ENCODE measurements at places on chromosomes 7 and 10.

DNA sequence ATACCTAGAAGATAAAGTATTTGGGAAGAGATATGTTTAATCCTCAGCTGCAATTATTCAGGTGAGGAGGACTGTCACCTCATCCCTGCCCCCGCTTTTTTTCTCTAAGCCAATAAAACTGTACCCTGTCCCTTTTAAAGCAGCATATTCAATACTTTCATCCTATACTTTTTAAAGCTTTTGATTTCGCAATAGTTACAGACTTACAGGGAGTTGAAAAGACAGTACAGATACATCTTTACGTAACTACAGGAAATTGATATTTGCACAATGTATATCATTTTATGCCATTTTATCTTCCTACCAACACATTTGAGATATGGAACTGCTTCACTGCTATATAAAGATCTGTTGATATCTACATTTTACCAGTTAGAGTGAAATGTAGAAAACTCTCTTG is 47.6 kb downstream of the STK17A start:
- DNase-seq, result no peak

- no peak for DNase-seq
Observed at GRCh38 chr7:88339195-88339922, 32.7 kb upstream of the STEAP4 start.

DNA sequence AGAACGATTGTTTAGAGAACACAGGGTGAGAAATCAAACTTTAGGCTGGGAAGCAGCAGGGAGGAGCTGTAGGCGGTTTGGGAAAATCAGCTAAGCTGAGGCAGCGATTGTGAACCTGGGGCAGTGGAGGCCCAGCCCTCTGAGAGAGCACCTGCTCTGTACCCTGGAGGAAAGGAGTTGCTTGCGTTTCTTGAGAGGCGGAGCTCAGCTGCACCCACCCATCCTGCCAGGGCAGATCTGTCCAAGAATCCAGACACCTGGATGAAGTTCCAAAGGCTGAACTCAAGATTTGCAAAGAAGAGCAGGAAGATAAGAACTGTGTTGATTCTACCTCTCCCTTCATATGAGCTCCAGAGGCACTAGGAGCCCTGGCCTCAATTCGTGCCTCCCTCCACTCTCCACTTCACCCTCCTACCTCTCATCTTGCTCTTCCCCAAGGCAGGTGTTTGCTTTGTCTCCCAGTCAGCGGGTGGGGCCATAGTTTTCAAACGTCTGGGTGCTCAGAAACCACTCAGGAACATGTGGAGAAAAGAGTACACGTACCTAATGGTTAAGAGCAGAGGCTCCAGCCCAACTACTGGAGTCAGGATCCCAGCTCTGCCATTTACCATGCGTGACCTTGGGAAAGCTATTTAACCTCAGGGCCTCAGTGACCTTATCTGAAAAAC is 21.5 kb upstream of the TMEM213 start:
- no peak for DNase-seq

DNA sequence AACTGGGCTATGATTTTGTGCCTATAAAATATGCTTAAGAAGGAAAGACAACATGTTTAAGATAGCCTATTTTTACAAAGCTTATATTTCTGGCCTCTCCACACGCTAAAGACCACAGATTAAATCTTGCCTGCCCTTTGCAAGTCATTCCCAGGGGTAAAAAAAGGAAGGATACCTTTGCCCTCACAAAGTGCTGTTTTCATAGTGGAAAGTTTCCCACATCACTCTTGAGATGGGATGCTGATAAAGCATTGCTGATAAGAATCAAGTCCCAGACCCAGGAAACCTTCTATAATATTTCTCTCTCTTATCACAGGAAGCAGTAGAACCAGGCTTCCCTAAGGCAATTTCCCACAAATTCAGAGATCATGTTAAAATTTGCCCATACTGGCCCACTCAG is 56.5 kb downstream of the GSAP start:
- DNase-seq, result no peak

DNA sequence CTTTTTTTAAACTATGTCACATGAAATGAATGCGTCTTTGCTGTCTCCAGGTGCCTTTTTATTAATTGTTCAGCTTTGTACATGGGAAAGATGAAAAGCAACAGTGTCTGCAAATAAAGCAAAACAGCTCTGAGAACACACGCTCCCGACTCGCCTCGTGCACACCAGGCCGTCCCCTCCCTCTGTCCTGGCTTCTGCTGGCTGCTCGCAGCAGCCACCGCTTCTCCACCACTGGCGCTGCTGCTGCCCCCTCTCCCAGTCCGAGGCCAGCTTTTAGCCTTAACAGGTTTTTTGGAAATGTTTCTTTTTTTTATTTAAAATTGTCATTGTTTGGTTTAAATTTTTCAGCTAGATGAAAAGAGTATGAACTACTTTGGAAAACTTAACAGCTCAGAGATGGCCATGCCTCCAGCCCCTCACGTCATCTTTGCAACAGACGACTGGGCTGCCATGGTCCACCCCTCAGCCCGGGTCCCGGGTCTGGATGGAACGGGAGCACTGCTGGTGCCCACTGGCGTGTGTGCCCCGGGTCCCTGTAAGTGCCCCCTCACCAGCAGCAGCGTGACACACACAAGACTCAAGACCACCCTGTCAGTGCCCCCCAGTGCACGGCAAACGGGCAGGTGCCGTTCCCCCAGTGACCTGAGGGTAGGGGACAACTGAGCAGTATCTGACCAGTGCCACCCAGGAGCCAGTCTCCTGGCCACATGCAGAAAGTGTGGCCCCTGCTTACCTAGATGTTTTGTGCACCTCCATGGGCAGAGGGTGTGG is 415.6 kb upstream of the FOXK1 start:
- no peak for DNase-seq

DNA sequence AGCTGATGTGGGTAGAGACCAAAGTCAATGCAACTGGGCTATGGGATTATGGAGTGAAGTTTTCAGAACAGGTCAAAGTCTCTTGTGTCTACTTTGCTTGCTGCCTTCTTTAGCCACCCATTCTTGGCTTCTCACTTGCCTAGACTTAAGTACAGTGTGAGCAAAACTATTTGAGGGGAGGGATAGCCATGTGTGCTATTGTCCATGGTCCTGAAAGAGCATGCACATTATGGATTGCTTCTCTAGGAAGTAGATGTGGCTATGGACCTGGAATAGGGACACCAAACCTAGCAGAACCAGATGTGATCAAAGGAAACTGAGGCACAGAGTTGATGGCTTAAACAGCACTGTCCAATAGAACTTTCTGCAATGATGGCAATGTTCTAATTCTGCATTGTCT is 81.9 kb upstream of the ZNF800 start:
- no peak for DNase-seq

- no peak for DNase-seq
Observed at GRCh38 chr7:129886818-129887186, 66.0 kb downstream of the UBE2H start.

DNA sequence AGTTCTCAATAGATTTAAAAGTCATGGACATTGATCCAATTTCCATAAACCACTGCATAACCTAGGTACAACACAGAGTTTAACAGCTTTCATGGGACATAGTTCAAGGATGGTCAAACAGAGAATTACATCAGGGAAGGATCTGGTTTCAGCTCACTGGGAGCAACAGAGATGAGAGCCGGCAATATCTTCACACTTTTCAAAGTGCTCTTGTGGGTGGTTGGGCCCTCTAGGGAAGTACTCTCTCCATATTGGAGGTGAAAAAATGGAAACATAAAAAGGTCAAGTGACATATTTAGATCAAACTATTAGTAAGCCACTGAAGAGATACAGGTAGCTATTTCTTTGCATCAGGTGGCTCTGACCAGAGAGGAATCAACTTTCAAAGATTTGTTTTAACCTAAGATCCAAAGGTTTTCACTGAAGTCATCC is 61.8 kb upstream of the LRRN3 start:
- DNase-seq, result no peak

DNA sequence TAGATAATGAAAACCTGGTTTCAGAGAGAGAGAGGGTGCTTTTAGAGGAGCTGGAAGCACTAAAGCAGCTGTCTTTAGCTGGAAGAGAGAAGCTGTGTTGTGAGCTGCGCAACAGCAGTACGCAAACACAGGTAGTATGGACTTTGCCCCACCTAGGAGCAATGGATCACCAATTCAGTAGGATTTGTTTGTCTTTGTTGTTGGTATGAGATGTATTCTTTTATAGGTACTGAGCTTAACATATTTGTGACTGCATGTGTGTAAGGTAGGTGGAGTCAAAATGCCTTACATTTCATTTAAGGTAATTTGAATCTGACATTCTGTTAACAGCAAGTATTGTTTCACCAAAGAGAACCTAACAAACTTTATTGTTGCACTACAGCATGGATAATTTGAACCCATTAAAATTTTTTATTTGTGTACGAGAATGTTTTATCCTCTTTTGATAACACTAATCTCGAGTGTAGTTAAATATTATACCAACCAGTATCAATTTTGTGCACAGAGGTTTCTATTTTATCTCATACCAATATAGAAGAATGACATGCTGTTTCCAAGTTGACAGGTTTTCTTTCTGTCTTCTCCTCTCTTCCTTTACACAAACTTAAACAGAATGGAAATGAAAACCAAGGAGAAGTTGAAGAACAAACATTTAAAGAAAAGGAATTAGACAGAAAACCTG is 92.1 kb downstream of the CYP51A1 start:
- no peak for DNase-seq
